LoVo (cell line): ENCODE measurements at places on chromosomes 1 and 21.

DNA sequence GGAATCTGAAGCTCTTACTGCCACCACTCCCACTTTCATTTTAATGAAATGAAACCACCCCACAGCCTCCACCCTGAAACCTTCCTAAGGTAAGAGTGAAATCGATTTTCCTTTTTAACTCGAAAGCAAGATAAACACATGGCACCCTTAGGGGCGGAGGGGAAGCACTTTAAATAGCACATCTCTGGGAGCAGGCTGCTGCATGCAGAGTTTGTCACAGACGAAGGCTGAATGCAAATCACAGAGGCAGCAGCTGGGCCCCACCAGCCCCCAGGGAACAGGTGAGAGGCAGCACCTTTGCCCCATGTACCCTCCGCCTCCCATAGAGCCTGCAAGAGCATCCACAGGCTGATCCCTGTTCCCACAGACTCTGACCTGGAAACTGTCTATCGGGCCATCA, 60.0 kb upstream of the GRIK3 start:
- no peak for DNase-seq

DNA sequence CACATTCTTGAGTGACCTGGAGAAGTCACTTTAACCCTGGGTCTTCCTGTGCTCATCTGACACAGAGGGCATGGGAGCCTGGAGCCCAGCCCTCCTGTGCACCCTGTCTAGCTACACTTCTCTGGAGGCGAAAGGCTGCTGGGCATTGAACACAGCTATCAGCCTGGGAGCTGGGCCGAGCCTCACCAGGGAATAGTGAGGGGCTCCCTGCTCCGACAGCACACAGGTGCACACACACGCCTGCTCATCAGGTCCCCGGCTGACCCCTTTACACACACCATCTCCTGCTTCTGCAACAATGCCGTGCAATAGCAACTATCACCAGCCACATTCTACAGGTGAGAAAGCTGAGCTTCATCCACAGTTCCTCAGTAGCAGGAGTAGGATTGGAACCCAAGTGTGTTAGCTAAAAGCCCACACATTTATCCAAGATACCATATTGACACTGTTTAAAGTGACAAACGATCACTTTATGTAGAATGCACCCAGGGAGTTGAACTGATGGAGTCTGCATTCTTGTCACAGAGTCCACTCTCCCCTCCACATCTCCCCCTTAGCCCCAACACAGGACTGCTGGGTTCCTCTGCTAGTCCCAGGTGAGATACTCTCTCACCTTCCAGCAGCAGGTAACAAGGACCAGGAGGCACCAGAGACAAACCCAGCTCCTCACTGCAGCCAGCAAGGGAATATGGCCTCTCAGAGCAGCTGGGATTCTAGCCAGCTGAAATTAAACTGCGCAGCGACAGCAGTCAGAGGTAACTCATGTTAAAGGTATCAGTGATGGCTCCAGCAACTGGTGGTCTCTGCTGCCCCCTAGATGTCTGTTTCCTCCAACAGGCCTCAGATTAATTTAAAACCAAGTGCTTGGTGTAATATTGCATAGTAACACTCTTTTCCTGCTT, 18.3 kb upstream of the CAPN8 start:
- peak; percentile 70 for DNase-seq

- no peak for DNase-seq
Measured at GRCh38 chr1:168921629-168922028, 184.9 kb upstream of the ATP1B1 start.

DNA sequence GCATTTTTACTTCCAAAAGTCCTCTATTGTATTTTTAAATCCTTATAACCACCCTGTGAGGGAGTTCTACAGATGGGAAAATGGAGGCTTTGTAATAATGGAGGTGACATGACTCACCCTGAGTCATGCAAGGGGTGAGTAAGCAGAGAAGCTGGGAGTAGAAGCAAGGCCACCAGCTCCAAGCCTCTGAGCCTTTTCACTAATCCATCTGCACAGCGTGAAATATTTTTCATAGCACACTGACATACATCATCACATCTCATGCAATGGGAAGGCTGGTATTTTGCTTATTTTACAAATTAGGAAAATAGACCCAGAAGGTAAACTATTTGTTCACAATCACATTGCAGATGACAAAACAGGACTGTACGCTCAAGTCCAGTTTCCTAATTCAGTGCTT, 96.9 kb downstream of the KCNH1 start:
- DNase-seq, result peak; percentile 58

DNA sequence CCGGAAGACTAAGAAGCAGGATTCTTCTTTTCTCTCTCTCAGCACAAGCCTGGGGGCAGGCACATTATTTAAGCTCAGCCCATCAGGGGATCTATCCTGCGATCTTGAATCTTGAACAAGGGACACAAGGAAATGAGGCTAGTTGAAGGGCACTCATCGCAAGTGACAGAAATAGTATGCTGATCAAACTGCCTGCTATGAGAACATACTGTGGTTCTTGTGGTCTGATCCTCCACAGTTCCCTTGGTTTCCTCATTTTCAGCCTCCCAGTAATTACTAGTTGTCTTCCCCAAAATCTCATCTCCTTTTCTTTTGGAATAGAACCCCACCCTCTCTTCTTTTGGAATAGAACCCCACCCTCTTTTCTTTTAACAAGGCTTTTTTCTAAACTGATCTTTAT, 6.5 kb downstream of the ANKRD45 start:
- no peak for DNase-seq

GRCh38 chr1:1778663-1779319, 521 bp upstream of the NADK start:
- DNase-seq, result peak; percentile 76

- DNase-seq, result no peak
Measured at GRCh38 chr1:231865331-231865730, 238.7 kb downstream of the DISC1 start.

DNA sequence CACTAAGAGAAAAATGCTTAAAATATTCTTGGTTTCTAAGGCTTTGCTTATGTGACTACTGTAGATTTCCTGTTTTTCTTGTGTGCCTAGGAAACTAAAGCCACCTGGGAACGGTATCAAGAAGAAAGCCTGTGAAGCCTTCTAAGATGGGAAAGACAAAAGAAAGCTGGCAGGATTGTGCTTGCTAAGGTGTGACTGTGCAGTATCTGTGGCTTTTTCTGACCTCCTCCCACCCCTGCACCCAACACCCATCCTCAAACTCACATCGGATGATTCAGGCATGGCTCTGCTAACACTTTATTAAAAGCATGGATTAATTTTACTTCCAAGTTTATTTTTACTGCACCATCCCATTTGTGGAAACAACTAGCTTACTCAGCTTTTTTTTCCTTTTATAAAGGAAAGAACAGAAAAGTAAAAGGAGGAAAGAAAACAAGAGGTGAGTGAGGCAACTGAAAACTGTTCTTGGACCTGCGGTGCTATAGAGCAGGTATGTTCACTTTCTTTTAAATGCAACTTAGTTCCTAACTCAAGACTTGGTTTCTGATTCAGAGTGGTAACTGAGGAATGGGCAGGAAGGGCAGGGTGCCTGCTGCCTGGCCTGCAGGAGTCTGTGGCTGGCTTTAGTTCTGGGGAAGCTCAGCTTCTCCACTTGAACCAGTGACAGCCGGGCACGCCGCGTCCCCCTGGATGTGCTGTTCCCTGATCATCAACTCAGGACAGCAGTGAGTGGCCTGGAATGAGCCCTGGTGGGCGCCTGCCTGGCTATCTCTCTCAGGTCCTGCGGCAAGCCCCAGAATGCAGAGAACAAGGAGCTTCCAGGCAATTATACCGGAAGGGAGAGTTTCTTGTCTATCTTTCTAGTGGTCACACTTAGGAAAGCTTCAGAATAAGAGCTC, at the start of gene GBP6:
Gene GBP6, plus strand, starts transcription at position 422 of the 899 bp plus-strand sequence. CDS start 4,493 bp downstream, outside the sequence.
- no peak for DNase-seq

GRCh38 chr21:44639331-44639655, 2.1 kb downstream of the KRTAP10-10 start:
- DNase-seq, result no peak

GRCh38 chr1:162070825-162071224, 1.3 kb downstream of the NOS1AP start:
- no peak for DNase-seq

GRCh38 chr1:164801791-164802502, 243.0 kb downstream of the PBX1 start:
- DNase-seq, result no peak

- DNase-seq, result no peak
Measured at GRCh38 chr1:237959838-237960237, 69.1 kb upstream of the ZP4 start.

DNA sequence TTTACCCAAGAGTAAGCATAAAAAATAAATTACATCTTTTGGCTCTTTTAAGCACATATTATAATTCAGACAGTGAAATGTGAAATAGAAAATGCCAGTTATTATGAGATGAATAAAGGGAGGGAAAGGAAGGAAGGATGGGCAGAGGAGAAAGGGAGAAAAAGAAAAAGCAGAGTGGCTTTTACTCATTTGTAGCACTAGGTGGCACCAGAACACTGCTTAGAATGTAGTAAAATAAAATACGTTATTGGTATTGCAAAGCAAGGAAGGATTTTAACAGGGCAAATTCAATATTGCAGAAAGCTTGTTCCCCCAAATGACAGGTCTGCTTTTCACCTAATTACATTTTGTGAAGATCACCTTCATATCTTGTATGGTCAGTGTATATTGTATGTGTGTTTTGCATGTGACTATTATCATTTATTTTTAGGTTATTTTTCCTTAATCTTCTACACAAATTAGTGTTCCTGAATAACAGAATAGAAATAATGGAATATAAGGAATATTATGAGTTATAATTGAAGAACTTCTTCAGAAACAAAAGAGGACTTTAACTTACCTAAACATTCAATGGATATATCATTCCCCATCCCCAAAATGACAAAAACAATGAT, 9.1 kb upstream of the PCNX2 start:
- DNase-seq, result peak; percentile 58

GRCh38 chr1:84365225-84366221, 32.8 kb upstream of the DNASE2B start:
- DNase-seq, result peak; percentile 79

DNA sequence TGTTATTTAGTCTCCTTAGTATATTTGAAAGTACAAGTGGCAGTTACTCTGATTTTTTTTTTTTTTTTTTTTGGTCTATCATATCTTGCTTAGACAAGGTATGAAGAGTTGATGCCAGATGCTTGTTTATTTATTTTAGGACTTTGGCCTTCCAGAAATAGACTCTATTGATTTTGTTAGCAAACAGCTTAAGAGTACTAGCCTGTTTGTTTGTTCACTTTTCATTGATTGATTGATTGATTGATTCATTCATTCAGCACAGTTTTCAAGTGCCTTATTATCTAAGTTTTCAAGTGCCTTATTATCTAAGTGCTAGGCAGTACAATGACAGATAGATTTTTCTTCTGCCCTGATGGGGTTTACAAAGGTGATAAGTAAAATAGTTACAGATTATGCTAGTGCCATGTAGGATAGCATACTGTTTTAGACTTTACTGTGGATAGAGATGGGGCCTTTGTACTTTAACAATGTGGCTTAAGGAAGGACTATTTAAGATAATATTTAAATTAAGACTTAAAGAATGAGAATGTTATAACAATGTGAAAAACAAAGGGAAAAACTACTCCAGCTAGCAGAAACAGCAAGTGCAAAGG, 50.5 kb downstream of the MTF2 start:
- no peak for DNase-seq

DNA sequence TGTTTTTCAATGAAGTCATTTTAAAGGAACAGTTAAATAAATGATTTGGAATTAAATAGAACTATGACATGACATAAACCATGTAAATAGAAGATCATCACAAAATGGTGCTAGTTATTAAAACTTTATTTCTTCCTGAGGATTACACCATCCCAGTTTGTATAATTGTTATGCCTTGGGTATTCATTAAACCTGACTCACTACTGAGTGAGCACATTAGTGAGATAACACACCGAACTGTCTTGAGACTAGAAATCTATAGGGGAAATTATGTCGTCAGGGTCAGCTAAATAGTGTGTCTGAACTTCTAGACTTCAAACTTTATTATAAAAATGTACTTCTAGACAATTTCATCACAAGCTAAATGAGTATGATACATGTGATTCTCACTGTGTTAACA, 189.4 kb downstream of the NCAM2 start:
- DNase-seq, result no peak

DNA sequence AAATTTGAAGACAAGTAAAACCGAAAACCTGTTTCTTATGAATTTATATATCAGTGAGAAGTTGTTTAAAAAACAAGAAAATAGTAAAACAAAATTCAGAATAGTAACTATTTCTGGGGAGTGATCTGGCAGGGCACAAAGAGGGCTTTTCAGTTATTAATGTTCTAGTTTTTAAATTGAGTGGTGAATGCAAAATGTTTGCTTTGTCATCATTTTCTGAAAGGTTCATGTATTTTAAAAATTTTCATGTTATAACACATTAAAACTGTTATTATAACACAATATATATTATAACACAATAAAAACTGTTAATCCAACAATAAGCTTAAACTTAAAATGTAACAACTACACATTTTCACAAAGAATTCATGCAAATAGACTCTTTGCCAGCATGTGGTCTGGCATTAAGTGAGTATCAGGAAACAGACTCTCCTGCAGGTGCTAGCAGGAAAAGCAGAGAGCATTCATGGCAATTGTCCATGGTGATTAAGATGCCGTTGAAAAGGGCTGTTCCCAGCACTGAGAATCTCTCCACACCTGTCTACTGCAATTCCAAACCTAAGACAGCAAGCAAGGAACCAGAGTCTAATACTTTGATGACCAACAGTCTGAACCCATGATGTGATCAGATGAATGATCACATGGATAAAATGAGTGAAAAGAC, 204.9 kb downstream of the TBX15 start:
- no peak for DNase-seq

DNA sequence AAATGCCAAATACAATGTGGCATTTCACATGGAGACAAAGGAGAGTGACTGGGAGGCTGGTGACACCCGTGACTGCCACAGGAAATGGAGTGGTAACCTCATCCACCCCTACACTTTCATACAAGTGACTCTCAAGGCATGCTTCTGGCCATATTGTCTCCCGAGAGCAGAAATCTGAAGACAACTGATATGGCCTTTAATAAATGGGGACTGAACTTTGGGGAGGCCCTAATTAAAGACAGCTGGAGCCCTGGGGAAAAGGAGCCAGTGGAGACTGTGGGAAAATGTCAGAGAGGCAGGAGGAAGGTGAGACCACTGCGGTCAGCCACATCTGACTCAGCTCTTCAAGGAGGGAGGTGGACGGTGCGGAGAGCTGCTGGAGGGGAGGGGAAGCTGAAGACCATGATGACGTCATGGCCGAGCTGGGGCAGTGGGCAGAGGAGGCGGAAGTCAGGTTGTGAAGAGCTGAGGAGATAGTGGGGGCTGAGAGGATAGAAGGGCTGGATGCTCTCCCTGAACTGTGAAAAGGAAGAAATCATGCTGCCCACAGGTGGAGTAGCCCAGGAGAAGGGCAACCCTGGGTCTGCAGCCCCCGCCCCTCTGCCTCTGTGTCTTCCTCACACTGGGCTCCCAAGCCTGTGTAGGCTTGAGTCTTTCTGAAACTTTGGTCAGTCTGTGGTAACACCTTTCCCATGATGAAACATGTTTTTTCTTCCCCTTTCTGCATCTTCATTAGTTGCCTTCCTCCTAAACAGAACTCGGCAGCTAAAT, 14.0 kb upstream of the NCF2 start:
- DNase-seq, result no peak

- DNase-seq, result no peak
Measured at GRCh38 chr1:172704001-172704400, 45.1 kb downstream of the FASLG start.

GRCh38 chr1:27872802-27873551, 633 bp downstream of the THEMIS2 start:
- no peak for DNase-seq

GRCh38 chr1:5562331-5562730, 429.9 kb downstream of the NPHP4 start:
- no peak for DNase-seq

GRCh38 chr1:4797016-4797410, 142.6 kb downstream of the AJAP1 start:
- no peak for DNase-seq
